SJSA1 (cell line): ENCODE measurements at places on chromosomes 2 and 18. TPM values are rescaled to one million over a fixed set of nuclear protein-coding genes. Genes with fewer than 3 reads are reported as not detected.

DNA sequence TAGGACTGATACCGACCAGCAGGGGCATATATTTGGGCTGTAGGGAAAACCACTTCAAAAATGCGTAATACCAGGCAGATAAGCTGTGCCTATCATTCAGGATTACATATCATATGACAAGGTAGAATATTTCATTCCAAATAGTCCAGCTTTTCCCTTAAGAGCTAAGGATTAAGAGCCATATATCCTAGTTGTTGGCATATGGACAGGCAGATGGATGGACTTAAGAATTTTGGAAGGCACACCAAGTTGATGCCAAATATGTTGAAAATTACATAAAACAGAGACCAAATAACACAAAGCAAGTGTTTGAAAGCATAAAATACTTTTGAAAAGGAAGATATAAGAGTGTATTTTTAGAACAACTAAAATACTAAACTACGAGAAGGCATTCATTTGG, 52.1 kb downstream of the LRRTM4 start:
- H3K27ac ChIP-seq: no peak overlapping the region
- no peak for DNase-seq
- no peak overlapping the region for H3K4me3 ChIP-seq
- no peaks in the 10 kb centered on the region for H3K4me1 ChIP-seq
- no peaks in the 10 kb centered on the region for H3K36me3 ChIP-seq

DNA sequence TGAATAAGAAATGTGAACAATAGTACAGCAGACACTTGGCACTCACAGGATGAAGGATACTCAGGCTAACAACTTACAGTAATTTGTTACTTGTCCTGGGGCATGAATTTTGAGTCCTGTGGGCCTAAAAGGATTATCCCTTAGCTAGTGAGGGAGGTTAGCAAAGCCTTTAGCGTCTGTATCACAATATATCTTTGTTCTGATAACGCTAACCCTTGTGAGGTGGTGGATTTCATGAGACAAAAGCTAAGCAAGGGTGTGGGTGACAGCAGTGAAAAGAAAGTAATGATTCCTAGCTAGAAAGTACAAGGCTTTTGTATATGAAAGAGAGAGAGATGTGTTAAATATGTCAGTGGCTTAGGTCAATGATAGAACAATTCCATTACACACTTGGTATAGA, 46.8 kb upstream of the TTC21B start:
- H3K4me3 ChIP-seq: no peak overlapping the region
- H3K27ac ChIP-seq: no peak overlapping the region
- H3K36me3 ChIP-seq: no peaks in the 10 kb centered on the region
- no peaks in the 10 kb centered on the region for H3K4me1 ChIP-seq
- no peaks in the 10 kb centered on the region for H3K27me3 ChIP-seq
- DNase-seq: no peak

GRCh38 chr2:177817300-177817699, 255.3 kb downstream of the PDE11A start:
- no peak for DNase-seq
- no peak overlapping the region for H3K27ac ChIP-seq
- H3K4me1 ChIP-seq: no peaks in the 10 kb centered on the region

- H3K27me3 ChIP-seq: no peaks in the 10 kb centered on the region
- H3K4me3 ChIP-seq: no peak overlapping the region
- H3K36me3 ChIP-seq: no peaks in the 10 kb centered on the region
- peaks cover 6% of the 10 kb centered on the region for H3K4me1 ChIP-seq
- DNase-seq: no peak
- H3K27ac ChIP-seq: no peak overlapping the region
These were observed 131.9 kb downstream of the IRS1 start for GRCh38 chr2:226667736-226668135.

GRCh38 chr2:151338115-151338514, 19.3 kb upstream of the TNFAIP6 start:
- no peak overlapping the region for H3K27ac ChIP-seq
- no peaks in the 10 kb centered on the region for H3K36me3 ChIP-seq
- no peak overlapping the region for H3K4me3 ChIP-seq
- no peak for DNase-seq
- peaks cover 13% of the 10 kb centered on the region for H3K4me1 ChIP-seq

The CNOT9 gene
- 84.6 and 98.9 TPM in 2 replicates for total RNA-seq

The SLC4A3 gene
- total RNA-seq: 4.0 and 4.1 TPM in 2 replicates

The CIAO1 gene
- 86.9 and 88.2 TPM in 2 replicates for total RNA-seq

The ANKRD53 gene
- total RNA-seq: not detected in 2 replicates

The TUBB8B gene
- 1.1 and 3.9 TPM in 2 replicates for total RNA-seq

The ACP1 gene
- 161 and 189 TPM in 2 replicates for total RNA-seq
